CD4-positive, alpha-beta T cell treated with Interleukin-12 subunit alpha and Interleukin-12 subunit beta, for 1 hour (primary cell): ENCODE measurements at places on chromosomes 16 and 17.

DNA sequence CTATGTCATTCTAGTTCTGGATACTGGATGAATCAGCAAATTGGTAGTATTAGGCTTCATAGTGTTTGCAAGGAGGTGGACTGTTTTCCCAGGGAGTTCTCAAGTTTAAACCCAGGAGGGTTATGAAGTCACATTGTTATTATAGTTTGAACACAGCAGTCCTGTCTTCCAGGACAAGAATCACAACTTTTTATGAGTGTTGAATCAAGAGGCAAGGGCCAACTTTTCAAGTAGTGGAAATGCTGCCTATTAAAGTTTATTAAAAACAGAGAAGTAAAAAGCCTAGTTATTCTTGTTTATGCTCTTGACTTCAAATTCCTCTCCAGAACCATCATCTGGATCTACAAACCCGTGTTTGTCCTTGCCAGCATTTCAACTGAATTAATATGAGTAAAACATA lies 86.3 kb upstream of the GOT2 start:
- DNase-seq = no peak

DNA sequence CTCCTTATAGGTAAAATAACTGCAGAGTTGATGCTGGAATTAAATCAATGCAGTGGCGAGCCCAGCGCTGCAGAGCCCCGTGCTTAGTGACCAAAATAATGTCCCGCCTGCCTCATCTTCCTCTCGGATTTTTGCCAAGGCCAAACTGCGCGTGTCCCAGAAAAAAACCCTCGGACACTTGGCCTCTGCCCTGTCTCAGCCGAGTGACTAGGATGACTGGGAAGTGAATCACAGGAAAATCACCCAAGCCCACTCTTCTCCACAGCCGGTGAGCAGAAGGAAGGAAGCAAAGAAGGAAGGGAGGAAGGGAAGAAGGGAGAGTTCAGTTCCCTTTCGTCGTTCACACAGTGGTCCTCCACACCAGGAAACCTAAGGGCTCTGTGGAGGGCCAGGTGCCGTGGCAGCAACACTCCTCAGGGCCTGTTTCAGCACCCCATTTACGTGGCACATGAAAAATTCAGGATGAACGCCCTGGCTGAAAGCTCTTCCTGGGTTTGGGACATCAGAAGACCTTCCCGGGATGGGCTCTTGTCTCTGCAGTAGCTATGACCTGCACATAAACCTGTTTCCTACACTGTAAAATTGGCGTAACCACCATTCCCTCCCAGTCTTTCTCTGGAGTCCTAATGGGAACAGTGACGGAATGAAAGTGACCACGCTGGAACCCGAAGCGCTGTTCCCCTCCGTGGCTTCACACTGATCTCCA lies 25.4 kb upstream of the HOXB13 start:
- DNase-seq = no peak

GRCh38 chr17:60748204-60748603 lies 70.6 kb downstream of the BCAS3 start:
- DNase-seq = no peak

DNA sequence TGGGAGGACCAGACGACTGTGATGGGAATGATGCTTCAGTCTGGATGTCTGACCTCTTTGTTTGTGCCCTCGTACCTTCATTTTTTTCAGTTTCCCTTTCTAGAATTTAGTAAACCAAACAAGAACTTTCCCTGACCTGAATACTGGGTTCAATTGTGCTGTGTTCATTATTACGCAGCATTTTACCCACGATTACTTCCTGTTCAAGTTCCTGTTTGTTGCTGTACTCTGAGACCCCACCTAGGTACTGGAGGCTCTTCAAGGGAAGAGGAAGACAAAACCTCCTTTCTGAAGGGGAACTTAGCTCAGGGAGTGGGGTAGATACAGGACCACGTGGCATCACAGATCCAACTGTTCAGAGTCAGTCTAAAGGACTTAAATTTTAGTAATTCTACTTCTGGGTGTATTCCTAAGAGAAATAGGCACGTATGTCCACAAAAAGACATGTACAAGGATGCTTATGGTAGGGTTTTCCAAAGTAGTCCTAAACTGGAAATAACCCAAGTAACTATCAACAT lies 9.2 kb upstream of the PRKCB start:
- DNase-seq = peak; percentile 76

DNA sequence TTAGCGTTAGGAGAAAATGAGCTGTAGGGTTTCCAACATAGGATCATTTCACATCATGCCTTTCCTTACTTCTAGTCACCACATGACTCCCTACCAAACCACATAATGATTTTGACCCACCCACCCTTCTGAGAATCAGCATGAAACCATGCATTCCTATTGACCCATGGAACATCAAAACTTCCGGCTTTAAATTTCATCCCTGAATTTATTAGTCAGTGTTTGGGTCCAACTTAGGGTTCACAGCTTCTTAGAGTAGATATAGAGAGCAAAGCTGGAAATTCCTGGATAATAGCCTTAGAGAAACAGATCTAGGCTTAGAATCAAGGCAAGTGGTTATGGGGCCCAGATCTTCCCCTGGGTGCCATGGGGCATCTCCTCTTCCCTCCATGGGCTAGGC lies 162.6 kb downstream of the TOX3 start:
- no peak for DNase-seq

GRCh38 chr16:8798535-8799157 lies 1.0 kb downstream of the PMM2 start:
- DNase-seq = no peak

GRCh38 chr16:48091117-48091516 lies 64.7 kb downstream of the ABCC12 start:
- DNase-seq = no peak
